T-helper 1 cell (primary cell): ENCODE measurements at places on chromosomes 2 and 18.

DNA sequence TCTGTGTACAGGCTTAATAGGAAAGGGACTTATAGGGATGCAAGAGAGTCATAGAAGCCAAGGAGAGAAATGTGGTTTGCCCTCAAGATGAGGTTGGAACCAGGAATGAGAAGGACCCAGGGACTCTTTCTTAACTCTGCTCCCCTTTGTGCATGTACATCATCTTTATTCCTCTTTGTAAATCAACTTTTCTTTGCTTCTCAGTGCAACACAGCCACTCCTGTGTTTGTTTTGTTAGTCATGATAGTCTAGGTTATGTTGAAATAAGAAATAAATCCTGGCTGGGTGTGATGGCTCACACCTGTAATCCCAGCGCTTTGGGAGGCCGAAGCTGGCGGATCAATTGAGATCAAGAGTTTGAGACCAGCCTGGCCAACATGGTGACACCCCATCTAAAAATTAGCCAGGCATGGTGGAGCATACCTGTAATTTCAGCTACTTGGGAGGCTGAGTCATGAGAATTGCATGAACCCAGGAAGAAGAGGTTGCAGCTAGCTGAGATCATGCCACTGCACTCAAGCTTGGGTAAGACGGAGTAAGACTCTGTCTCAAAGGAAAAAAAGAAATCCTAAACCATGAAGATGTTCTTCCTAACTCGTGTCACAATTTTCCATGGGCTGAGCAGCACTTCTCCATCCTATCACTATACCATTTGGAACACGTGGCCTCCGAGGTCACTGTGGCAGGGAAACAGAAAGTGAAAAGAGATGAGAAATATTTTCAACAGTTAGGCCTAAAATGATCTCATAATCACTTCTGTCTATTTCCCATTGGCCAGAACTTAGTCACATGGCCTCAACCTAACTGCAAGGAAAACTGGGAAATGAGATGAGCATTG, 73.0 kb upstream of the TMEM17 start:
- DNase-seq: no peak

- no peak for DNase-seq
Observed at GRCh38 chr2:33395655-33396249, 80.7 kb upstream of the RASGRP3 start.

GRCh38 chr2:10911291-10912075, at the start of gene KCNF1:
KCNF1 (plus strand) TSS chr2:10911934; CDS start chr2:10912427, 493 bp downstream.
- no peak for DNase-seq

- no peak for DNase-seq
Observed at GRCh38 chr2:12381543-12382325, 335.0 kb upstream of the TRIB2 start.

- DNase-seq: no peak
Observed at GRCh38 chr2:181973171-181973783, 12.4 kb upstream of the PPP1R1C start.

DNA sequence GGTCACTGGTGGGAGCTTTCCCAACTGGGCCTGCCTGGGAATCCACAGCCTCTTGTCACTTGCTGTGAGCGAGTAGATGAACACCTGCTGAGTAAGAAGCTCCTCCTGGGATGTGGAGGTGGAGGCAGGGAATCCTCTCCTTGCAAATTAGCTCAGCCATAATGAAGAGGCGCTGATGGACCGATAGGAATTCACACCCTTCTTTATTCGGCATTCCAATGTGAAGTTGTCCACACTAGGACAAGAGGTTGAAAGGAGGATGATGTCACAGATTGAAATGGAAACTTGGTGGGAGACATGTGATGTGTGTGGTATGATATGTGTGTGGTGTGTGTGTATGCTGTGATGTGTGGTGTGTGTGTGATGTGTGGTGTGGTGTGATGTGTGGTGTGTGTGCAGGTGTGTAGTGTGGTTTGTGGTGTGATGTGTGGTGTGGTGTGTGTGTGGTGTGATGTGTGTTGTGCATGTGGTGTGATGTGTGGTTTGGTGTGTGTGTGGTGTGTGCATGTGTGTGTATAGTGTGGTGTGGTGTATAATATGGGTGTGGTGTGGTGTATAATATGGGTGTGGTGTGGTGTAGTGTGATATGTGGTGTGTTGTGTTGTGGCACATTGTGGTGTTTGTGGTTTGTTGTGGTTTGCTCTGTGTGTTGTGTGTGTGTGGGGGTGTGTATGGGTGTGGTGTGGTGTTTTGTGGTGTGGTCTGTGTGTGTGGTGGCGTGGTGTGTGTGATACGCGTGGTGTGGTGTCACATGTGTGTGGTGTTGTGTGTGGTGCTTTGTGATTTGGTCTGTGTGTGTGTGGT, 216.4 kb downstream of the BCL2 start:
- no peak for DNase-seq

- DNase-seq: no peak
Observed at GRCh38 chr18:2035056-2035455, 536.2 kb downstream of the METTL4 start.

DNA sequence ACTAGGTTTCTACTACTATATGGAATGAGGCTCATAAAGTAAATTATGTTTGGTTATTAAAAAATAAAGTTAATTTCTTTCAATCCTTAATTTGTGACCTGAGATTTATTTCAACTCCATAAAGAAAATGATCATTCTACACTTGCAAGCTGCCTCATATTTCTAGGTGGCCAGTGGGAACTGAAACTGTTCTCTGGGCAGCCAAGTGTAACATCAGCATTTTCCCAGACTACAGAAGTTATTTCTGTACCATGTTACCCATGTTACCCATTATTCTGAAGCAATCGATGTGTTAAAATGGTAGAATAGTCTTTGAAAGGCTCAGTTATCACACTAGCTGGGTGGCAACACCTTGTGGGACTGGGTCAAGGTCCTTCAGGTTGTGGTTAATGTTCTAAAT, 139.3 kb upstream of the FBXO11 start:
- no peak for DNase-seq

DNA sequence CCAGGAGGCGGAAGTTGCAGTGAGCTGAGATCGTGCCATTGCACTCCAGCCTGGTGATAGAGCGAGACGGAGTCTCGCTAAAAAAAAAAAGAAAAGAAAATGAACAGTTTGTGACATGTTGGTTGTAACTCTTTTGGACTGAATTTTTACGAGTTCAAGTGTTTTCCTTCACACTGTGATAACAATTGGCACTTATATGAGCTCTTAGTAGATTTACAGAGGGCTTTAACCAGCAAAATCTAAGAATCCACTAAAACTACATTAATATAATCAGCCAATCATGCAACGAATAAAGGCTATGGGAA, 2.1 kb upstream of the GEMIN6 start:
- no peak for DNase-seq

- DNase-seq: no peak
Observed at GRCh38 chr2:66521291-66521922, 86.5 kb downstream of the MEIS1 start.

GRCh38 chr2:234994438-234995321, 42.9 kb downstream of the SH3BP4 start:
- DNase-seq: no peak

DNA sequence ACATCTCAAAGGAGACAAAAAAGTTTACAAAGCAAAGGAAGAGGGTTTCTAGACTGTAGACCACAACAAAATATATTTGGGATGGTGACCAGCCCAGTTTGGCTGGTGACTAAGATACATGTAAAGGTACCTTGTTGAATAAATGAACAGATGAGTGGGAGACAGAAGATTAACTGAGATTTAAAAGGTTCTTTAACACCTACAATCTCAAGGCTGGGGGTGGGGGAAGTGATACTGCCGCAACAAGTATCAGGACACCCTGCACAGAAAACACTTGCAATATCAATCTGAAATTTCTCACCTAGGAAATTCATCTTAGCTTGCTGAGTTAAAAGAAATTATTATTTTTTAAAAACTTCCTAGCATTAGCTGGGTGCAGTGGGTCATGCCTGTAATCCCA, 8.3 kb downstream of the RNF149 start:
- DNase-seq: no peak

DNA sequence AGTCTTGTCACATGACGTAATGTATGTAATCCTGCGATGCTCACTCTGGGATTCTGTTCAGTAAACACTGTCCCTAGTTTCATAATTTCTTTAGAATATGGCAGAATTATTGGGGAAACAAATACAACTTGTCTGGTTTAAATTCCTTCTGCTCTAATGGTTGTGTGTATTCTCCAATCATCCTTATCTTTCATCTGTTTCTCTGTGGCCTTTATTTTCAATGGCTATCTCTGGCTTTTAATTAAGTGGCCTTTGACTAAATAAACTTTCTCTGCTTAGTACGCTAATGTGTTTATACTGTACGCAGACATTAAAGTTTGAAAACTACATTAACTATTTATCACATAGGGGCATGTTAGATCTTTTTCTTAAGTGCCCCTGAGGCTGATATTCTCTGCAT, 40.9 kb downstream of the CDH7 start:
- no peak for DNase-seq

GRCh38 chr2:120020554-120020953, 7.7 kb downstream of the EPB41L5 start:
- DNase-seq: no peak

GRCh38 chr2:55025082-55025481, 25.2 kb downstream of the RTN4 start:
- DNase-seq: no peak

DNA sequence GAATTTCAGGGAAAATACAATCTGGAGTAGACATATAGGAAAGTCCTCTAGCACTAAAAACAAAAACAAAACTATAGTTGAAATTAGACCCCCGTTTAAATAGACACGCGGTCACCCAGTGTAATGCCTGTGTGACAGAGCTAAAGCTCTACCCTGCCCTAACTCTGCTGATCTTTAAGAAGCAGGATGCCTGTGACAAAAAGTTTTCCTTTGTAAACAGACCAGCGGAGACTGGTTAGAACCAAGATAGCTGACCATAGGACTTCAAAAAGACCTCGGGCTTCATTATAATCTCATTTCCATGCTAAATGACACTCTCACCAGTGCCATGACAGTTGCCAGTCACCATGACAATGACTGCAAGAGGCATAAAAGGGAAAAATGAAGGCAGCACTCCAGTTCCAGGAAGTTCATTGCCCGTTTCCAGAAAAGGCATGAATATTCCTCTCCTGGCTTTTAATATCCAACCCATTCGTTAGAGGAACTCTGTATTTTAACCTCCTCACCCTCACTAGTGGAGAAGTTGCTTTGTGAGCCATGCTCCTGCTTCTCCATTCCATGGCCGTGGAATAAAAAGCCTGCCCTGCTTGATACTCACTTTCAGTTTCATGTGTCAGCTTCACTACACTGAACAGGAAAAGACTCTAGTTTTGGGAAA, 157.2 kb upstream of the COPS8 start:
- DNase-seq: no peak

DNA sequence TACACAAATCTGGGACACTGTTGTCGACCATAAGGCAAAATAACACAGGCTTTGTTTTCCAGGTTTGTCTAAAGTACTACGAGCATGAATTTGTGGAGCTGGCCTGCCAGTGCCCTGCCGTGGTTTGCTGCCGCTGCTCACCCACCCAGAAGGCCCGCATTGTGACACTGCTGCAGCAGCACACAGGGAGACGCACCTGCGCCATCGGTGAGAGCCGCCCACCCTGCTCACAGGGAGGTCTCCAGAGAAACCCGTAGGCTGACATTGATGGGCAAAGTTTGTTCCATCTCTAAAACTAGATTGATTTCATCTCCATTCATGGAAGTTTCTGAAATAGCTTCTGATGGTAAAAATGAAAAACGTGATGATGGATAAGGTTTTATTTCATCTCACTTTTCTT, 50.4 kb upstream of the NFATC1 start:
- no peak for DNase-seq

GRCh38 chr2:75820693-75821092, 110.0 kb upstream of the GCFC2 start:
- no peak for DNase-seq

DNA sequence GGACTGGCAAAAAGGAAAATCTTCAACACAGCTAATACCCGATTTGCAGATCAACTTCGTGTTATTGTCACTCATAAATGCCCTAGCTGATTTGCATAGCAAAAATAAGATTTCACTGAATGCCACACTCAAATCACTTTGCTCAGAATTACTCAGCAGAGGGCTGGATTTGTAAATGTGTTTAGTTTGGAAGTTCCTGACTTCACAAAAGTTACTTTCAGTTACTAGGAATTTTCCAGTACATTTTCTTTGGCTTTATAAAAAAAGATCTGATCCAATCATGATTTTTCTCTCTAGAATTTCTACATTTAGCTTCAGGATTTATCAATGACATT, 433.3 kb upstream of the ID2 start:
- no peak for DNase-seq

- no peak for DNase-seq
Observed at GRCh38 chr2:54239427-54239826, 16.6 kb downstream of the TSPYL6 start.

DNA sequence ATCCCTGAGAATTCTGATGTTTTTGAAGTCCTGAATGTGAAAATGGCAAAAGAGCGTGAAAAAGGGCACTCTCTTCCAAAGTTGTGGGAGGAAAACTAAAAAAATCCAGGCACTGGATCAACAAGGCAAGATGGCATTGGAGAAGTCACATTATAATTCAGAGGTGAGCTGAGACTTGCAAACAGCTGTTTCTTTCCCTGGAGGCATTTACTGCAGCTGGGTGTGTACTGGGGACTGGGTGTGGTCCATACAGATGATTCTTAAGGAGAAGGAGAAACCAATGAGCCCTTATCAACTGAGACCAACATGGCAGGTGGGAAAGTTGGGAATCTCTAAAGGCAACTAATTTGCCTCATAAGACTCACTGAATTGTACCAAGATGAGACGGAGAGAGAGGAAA, 313.9 kb downstream of the TRIB2 start:
- no peak for DNase-seq

- no peak for DNase-seq
Observed at GRCh38 chr2:239607517-239608191, 206.8 kb upstream of the HDAC4 start.

DNA sequence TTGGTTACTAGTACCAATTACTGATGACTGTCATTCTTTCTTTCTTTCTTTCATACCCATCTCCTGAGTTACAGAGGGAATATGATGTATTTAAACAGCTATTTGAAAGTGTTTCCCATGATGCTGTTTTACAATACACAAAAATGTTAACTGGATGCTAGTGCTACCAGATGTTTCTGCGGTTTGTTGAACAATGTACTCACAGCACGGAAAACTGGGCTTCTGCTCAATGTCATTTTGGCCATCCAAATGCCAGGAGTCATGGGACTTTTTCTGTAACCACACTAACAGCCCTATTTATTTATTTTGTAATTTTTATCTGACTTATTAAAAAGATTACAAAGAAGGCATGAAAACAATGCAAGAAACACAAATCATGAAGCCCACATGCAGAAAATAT, 313.8 kb downstream of the RIT2 start:
- DNase-seq: no peak

GRCh38 chr18:77102259-77103040, 30.1 kb downstream of the MBP start:
- no peak for DNase-seq

- DNase-seq: no peak
Observed at GRCh38 chr2:128641421-128642080, 322.9 kb upstream of the HS6ST1 start.

DNA sequence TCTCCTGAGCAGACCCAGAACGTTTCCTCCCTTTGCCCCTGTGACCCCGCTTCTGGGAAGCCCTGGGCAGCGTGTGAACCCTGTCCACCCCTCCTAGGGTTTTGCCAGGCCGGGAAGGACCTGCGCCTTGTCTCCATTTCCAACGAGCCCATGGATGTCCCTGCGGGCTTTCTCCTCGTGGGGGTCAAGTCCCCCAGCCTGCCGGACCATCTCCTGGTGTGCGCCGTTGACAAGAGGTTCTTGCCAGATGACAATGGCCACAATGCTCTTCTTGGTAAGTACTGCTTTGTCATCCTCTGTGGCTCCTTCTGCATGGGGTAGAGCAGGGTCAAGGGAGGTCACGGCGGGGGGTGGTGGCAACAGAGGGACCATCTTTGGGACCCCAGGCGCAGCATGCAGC, 32.5 kb downstream of the GREB1 start:
- DNase-seq: no peak

- DNase-seq: no peak
Observed at GRCh38 chr2:222569826-222570225, 86.1 kb downstream of the FARSB start.
